ENCODE measurements at places on chromosomes 1 and 21. TPM values are rescaled to one million over a fixed set of nuclear protein-coding genes. Genes with fewer than 3 reads are reported as not detected.

GRCh38 chr1:245177071-245177900, 22.5 kb downstream of the KIF26B start:
- no peak overlapping the region for H3K27ac ChIP-seq
- H3K27me3 ChIP-seq, result no peaks in the 10 kb centered on the region
- H3K4me3 ChIP-seq, result no peak overlapping the region

Gene MAB21L3
- total RNA-seq, result 1.7 TPM

GRCh38 chr1:113552244-113552643, 161.9 kb downstream of the MAGI3 start:
- H3K4me1 ChIP-seq, result no peaks in the 10 kb centered on the region
- H3K4me3 ChIP-seq, result no peak overlapping the region
- no peaks in the 10 kb centered on the region for H3K36me3 ChIP-seq
- H3K27ac ChIP-seq, result no peak overlapping the region
- no peak for DNase-seq

Gene PIK3R3
- total RNA-seq, result 27.0 TPM

GRCh38 chr1:107342316-107342715, 201.5 kb downstream of the NTNG1 start:
- no peaks in the 10 kb centered on the region for H3K27me3 ChIP-seq
- no peak overlapping the region for H3K4me3 ChIP-seq
- no peaks in the 10 kb centered on the region for H3K4me1 ChIP-seq
- DNase-seq, result no peak
- H3K36me3 ChIP-seq, result no peaks in the 10 kb centered on the region
- H3K27ac ChIP-seq, result no peak overlapping the region

DNA sequence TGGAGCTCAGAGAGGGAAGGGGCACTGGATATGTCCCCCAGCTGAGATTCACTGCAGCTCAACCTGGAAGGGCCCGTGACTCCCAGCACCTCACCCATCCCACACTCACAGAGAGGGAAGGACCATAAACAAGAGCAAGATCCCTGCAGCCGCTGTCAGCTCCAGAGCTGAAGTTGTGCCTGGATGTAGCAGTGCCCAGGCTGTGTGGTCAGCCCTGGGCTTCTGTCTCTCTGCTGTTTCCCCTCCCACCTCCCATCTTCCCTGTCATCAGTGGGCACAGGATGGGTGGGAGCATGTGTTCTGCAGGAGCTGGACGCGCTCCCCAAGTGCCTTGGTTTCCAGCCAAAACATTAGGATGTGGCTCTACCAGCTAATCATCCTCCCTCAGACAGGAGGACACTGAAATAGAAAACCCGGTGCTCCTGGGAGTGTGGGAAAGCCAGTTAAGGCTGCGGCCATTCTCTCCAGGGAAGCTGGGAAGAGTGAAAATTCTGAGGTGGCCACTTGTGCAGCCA, 282.7 kb downstream of the NPHP4 start:
- DNase-seq, result no peak
- no peaks in the 10 kb centered on the region for H3K36me3 ChIP-seq
- H3K27me3 ChIP-seq, result no peaks in the 10 kb centered on the region
- H3K4me1 ChIP-seq, result no peaks in the 10 kb centered on the region
- no peak overlapping the region for H3K4me3 ChIP-seq

DNA sequence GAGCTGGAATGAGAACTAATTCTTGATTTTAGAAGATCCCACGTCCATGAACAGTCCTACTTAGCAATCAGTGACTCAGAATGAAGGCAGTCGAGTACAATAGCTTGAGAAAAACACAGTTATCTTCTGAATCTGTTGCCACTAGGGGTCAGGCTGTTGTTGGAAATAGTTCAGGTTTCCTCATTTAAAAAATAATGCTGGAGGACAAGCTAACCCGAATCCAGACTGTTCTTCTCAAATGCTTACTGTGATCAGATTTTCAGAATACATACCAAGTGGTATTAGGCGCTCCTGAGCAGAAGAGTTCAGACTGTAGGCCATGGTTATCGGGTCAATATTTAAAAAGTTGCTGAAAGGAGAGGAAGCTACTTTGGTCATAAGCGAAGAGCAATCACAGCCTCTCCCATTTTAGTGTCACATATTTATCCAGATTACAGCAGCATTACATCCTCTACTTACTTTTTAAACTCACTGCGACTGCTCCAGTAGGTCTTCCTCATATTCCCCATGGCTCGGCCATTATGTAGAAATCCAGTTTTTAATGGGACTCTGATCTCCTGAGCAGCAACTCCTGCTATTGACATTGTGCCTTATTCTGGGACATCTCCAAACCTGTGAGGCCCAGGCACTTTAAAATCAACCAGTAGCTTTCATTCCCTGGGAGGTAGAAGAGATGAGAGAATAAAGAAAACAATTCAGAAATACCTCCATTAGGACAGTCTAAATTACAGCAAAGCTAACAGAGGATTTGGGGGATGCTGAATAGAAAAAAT, 10.9 kb downstream of the ERRFI1 start:
- H3K27me3 ChIP-seq, result no peaks in the 10 kb centered on the region
- DNase-seq, result peak; percentile 26
- H3K36me3 ChIP-seq, result no peaks in the 10 kb centered on the region
- H3K4me1 ChIP-seq, result no peaks in the 10 kb centered on the region
- H3K4me3 ChIP-seq, result no peak overlapping the region
- no peak overlapping the region for H3K27ac ChIP-seq
